ENCODE measurements at places on chromosomes 3 and 15.
A peak's percentile ranks its signal among the peaks of the same experiment; 100 is the strongest.

GRCh38 chr3:152556731-152557254 lies 278.1 kb upstream of the P2RY1 start:
- no peak overlapping the region for H3K4me3 ChIP-seq
- no peaks in the 10 kb centered on the region for H3K36me3 ChIP-seq
- no peaks in the 10 kb centered on the region for H3K27me3 ChIP-seq
- no peak overlapping the region for H3K27ac ChIP-seq
- no peaks in the 10 kb centered on the region for H3K4me1 ChIP-seq
- DNase-seq: peak; percentile 63

DNA sequence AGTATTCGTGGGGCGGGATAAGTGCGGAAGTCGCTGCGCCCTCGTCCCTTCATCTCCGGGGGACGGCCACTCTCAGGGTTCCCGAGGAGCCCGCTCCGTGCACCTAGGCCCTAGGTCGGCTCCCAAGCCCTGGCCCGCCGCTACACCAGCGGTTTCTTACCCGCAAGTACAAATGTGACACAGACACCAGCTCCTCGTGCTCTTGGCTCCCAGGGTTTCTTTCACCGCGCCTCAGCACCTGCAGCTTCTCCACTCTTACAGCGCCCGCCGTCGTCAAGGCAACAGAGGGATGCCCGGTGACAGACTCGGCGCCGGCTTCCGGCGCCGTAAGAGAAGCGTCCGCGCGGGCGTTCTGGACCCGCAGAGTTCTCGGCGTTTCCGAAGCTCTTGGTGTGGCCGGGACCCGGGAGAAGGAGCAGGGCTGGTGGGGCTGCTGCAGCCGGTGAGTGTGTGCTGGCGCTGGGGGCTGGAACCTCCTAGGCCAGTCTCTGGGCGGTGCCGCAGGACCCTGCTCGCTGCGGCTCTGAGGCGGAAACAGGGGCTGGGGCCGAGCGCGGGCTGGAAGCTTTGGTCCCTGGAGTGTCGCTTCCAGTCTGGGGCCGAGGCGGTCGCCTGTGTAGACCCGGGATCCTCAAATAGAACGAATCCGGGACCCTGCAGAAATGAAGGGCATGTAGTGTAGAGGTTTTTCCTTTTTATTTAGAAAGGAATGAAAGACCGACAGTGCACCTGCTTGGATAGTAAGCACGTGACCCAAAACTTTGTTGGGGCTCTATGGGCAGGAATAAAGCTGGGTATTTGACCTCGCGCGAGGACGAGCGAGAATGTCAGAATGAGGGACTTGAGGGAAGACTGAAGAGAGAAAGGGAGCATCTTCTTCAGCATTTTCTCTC lies 155.4 kb upstream of the GOLGA6L4 start:
- H3K27me3 ChIP-seq: peaks cover 9% of the 10 kb centered on the region
- H3K36me3 ChIP-seq: no peaks in the 10 kb centered on the region
- peaks cover 10% of the 10 kb centered on the region for H3K4me1 ChIP-seq

DNA sequence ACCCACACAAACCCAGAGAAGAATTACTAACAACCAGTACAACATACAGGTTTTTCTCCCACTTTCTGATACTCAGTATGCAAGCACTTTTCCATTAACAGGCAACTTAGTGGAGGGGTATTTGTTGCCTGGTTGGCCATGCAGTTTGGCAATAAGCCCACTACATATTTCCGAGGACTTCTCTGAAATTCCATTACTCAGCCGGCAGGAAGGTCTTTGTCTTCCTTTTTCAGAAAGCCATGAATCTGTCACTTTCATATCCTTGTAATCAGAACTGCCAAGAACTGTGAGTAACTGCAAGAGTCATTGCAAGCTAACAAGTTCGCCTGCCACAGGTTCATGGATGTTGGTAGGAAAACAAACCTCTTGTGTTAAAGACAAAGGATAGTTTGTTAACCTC lies 422.3 kb upstream of the ROBO1 start:
- H3K27ac ChIP-seq: peak overlapping the region; percentile 59
- H3K4me1 ChIP-seq: no peaks in the 10 kb centered on the region
- no peak overlapping the region for H3K4me3 ChIP-seq
- no peaks in the 10 kb centered on the region for H3K36me3 ChIP-seq

- no peaks in the 10 kb centered on the region for H3K36me3 ChIP-seq
- H3K4me1 ChIP-seq: no peaks in the 10 kb centered on the region
- H3K27me3 ChIP-seq: peaks cover 78% of the 10 kb centered on the region
- no peak overlapping the region for H3K4me3 ChIP-seq
- no peak for DNase-seq
- no peak overlapping the region for H3K27ac ChIP-seq
Observed at GRCh38 chr15:66038387-66039116, 169.3 kb downstream of the RAB11A start.

DNA sequence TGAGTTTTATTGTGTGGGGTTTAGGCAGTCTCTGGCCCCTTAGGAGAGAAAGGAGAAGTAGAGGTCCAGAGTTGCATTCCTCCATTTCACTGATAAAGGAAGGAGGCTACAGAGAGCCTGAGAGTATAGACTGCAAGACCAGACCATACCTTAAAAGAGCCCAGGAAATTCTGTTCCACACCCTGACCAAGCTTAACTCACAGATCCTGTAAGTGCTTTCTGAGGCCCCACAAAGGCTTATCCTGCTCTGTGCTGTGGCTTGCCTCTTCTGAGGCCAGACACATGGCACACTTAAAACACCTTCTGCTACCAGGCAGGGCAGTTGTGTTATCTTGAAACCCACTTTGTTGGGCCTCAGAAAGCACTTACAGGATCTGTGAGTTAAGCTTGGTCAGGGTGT lies 39.2 kb upstream of the LEKR1 start:
- H3K27ac ChIP-seq: peak overlapping the region; percentile 31
- DNase-seq: no peak
- H3K36me3 ChIP-seq: no peaks in the 10 kb centered on the region
- H3K27me3 ChIP-seq: no peaks in the 10 kb centered on the region
- H3K4me3 ChIP-seq: no peak overlapping the region

DNA sequence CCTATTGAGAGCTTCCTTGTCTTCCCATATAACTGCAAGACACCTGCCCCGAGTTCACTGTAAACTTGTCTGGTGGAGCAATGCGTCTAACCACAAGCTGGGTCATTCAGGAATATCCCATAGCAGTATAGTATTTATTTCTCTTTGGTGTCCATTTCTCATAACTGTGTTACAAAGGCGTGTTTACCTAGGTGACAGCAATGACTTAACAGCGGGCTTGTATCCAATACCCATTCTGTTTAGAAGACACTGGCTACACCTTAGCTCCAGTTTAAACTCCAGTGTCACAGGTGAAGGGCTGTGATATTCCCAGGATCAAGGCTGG lies 24.3 kb downstream of the ATP10A start:
- no peak overlapping the region for H3K27ac ChIP-seq
- H3K4me1 ChIP-seq: no peaks in the 10 kb centered on the region
- H3K4me3 ChIP-seq: no peak overlapping the region
- no peaks in the 10 kb centered on the region for H3K36me3 ChIP-seq

GRCh38 chr15:71632576-71633195 lies 177.7 kb upstream of the NR2E3 start:
- H3K27ac ChIP-seq: no peak overlapping the region
- H3K36me3 ChIP-seq: no peaks in the 10 kb centered on the region
- DNase-seq: peak; percentile 6

GRCh38 chr15:91853948-91854638 lies 585 bp downstream of the SLCO3A1 start:
- no peak for DNase-seq
- H3K27ac ChIP-seq: no peak overlapping the region
- H3K4me1 ChIP-seq: peaks cover 7% of the 10 kb centered on the region
- H3K36me3 ChIP-seq: no peaks in the 10 kb centered on the region

- H3K27me3 ChIP-seq: no peaks in the 10 kb centered on the region
- peak; percentile 74 for DNase-seq
- no peak overlapping the region for H3K27ac ChIP-seq
- no peak overlapping the region for H3K4me3 ChIP-seq
- H3K36me3 ChIP-seq: peaks cover 3% of the 10 kb centered on the region
Observed at GRCh38 chr3:33437556-33438283, 2.5 kb downstream of the UBP1 start.

GRCh38 chr3:27166888-27167287 lies 202.3 kb downstream of the NEK10 start:
- peaks cover 3% of the 10 kb centered on the region for H3K4me1 ChIP-seq
- DNase-seq: peak; percentile 71
- H3K4me3 ChIP-seq: no peak overlapping the region
- H3K27ac ChIP-seq: peak overlapping the region; percentile 53
- no peaks in the 10 kb centered on the region for H3K36me3 ChIP-seq

- no peak overlapping the region for H3K27ac ChIP-seq
- H3K36me3 ChIP-seq: peaks cover 66% of the 10 kb centered on the region
- H3K4me3 ChIP-seq: no peak overlapping the region
- no peaks in the 10 kb centered on the region for H3K4me1 ChIP-seq
- H3K27me3 ChIP-seq: no peaks in the 10 kb centered on the region
Observed at GRCh38 chr15:25711691-25712090, 151.4 kb downstream of the ATP10A start.

- DNase-seq: peak; percentile 54
- H3K36me3 ChIP-seq: no peaks in the 10 kb centered on the region
- peaks cover 26% of the 10 kb centered on the region for H3K27me3 ChIP-seq
- H3K4me1 ChIP-seq: peaks cover 15% of the 10 kb centered on the region
- H3K27ac ChIP-seq: peak overlapping the region; percentile 2
Observed at GRCh38 chr15:70112074-70112395, 14.3 kb upstream of the TLE3 start.
